ENCODE measurements at places on chromosomes 16 and 17.

DNA sequence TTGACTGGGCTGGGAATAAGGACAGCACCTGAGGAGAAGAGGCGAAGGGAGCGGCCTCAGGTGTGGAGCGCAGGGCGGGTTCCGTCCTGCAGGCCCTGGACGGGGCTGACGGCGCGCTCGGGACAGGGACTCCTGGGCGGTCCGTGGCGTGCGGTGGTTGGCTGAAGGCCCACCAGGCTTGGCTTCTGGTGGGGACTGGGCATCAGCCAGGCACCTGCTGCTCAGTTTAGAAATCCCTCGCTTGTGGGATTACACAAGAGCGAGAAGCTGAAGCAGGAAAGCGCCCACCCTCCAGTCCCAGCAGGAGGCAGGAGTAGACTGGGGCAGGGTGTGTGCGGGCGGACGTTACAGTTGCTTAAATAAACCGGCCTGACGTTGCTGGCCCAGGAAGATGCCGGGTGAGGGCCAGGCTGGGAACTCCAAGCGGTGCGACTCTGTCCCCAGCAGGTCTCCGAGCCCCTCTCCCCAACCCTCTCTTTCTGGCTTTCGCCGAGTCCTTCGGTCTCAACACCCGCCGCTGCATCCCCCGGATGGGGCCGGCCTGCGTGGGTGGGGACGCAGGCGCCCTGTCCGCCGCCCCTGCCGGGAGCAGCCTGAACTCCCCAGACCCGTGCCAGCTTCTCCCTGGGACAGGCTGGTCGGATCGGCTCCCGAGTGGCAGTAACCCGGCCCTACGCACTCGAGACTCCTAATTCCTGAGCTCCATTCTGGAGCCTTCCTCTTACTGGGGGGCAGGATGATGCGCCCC, 639 bp downstream of the MIF4GD start:
- DNase-seq, result peak; percentile 83

DNA sequence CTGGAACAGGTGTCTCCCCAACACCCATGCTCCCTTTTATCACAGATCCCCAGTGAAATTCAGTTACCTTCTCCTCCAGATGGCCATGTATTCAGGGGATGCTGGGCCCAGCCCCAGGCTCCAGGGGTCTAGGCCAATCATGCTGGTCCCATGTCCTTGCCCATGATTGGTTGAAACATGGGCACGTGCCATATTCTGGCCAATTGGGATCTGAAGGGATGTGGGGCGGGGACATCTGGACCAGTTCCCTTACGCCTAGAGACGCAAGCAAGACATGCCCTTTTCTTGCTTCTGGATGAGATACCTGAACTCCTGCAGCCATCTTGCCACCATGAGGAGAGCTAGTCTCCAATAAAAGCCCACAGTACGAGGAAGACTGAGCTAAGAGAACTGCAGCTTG, 31.0 kb upstream of the ST6GALNAC1 start:
- DNase-seq, result no peak

DNA sequence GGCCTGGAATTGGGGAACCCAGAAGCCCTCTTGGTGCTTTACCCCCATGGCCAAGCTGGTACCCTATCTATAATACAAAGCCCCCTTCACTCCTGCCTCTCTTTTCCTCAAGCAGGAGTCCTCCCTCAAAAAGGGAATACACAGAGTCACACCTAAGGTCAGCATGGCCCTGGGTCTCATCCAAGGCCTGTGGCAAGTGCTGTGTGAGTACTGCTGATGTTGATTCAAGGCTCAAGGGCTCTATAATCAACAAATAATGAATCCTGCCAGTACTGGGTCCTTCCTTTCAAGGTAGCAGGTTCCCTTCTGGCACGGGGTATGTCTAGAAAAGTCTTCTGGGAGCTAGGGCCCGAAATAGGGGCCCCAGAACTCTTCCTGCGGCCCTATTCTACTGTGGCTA, 187.3 kb downstream of the CYB561 start:
- DNase-seq, result no peak

DNA sequence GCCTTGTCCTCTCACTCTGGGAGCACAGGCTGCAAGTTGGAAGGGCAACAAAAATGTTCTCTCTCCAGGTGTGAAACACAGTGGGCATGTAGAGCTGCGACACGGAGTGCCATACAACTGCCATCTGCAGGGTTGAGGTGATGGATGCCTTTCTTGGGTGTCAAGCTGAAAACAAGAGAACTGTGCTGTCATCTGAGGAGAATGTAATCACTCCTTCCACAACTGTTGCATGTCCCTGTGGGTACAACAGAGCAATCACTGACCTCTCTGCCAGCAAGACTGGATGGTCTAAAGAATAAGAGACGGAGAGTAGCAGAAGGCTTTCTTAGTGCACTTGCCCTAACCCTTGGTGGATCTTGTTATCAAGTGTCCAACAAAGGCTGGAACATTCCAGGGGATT, 29.2 kb downstream of the SLFN11 start:
- no peak for DNase-seq

- DNase-seq, result peak; percentile 72
Observed at GRCh38 chr17:78645421-78646295, 68.5 kb upstream of the DNAH17 start.

- no peak for DNase-seq
Observed at GRCh38 chr17:61072648-61073047, 327.0 kb upstream of the TBX2 start.

All from activated T-cell treated with anti-CD3 and anti-CD28 coated beads, Interleukin-2, amount 50 U/mL, for 24 hours (primary cell).